ENCODE measurements at places on chromosomes 4 and X.

- DNase-seq = no peak
Measured at GRCh38 chr4:108303488-108304177, 134.9 kb upstream of the LEF1 start.

- no peak for DNase-seq
Measured at GRCh38 chr4:47390428-47391125, 72.9 kb downstream of the COMMD8 start.

DNA sequence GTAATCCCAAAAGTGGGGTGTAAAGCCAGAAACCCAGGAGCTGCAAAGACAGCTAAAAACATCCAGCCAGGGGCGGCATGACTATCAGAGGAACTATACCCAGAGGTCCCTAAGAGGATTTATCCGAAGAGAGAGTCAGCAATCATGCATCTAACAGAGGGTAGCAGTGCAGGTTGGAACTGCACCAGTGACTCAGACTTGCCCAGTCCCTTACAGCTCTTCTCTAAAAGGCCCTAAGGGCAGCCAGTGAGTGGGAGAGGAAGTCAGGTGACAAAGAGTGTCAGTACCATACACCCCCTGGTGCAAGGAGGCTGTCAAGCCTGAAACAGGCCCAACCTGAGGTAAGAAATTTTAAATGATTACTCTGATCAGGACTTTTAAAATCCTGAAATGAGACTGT is 88.1 kb downstream of the CAMK2D start:
- DNase-seq = no peak

DNA sequence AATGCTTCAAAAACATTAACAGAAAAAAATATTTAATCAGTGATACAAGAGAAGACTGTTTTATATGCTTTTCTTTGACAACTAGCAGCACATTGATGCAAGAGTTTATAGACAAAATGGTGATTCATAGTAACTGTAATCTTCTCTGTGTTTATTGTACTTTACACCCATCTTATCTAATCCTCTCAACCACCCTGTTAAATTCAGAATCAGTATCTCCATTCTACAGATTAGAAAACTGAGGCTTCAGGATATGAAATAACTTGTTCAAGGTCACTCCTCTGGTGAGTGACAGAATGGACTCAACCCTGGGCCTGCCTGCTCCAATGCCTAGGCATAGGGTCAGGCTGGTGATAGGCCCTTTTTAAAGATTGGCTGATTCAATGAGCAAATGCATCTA is 26.1 kb upstream of the TMEM184C start:
- DNase-seq = no peak

DNA sequence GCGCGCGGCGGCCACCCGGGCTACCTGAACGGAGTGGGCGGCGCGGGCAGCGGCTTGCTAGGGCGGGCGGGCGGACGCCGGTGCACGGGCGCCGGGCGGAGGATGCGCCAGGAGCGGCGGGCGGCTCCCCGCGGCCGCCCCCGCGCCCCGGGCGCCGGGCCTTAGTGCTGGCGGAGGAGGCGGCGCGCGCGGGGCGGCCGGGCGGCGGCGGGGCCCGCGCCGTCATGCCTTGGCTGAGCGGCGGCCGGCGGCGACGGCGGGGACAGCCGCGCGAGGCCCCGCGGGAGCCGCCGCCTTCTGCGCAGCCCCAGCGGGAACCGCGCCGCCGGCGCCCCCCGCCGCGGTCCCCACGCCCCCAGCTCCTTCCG is 48.2 kb downstream of the CLDN34 start:
- DNase-seq = no peak

Data from Panc1 (cell line).